Kidney (tissue), 22 donors: ENCODE measurements at places on chromosomes 4 and X.

DNA sequence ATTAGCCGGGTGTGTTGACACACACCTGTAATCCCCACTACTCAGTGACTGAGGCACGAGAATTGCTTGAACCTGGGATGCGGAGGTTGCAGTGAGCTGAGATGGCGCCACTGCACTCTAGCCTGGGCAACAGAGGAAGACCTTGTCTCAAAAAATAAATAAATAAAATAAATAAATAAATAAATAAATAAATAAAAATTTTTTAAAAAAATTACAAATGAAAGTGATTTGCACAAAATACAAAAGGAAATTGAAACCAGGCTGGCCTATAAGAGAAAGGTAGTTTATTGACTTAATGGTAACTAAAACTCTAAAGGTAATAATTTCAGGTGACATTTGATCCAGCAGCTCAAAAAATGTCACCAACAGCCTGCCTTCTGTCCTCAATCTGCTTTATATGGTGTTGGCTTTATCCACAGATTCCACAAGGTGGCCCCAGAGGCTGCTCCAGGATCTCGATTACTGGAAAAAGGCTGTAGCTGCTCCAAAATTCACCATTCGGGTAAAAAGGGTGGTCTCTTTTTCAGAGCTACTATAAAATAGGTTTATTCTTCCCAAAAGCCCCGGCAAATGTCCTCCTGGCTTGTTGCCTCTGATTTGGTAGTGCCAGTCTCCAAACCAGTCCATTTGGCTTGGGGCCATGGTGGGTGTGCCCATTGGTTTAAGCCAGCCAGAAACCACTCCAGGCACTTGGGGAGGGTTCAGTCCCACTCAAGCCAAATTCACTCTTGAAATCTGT is 61.4 kb upstream of the TRIM2 start:
- peak; percentile 92 for DNase-seq

GRCh38 chr4:169062897-169063244 is 52.8 kb upstream of the CBR4 start:
- DNase-seq = no peak

DNA sequence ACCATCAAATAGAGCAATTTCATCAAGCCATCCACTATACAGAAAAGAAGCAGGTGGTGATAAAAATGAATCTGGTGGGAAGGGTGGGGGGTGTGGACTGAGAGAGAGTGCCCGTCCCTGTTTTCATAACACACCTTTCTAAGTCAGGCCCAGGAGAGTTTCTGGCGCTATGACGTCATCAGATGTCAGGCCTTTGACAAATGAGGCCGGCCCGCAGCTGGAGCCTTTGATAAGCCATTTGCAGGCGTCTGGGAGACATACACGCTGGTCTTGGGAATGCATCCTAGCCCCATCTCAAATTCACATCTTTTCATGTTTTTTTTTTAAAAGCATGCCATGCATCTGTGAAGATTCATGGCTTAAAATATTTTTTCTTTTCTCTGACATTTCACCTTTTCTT is 404.5 kb downstream of the BCOR start:
- DNase-seq = no peak

- no peak for DNase-seq
These were observed 7.7 kb downstream of the PRSS48 start for GRCh38 chr4:151284534-151285245.

- DNase-seq = no peak
These were observed 15.8 kb downstream of the ART3 start for GRCh38 chr4:76090241-76090691.

DNA sequence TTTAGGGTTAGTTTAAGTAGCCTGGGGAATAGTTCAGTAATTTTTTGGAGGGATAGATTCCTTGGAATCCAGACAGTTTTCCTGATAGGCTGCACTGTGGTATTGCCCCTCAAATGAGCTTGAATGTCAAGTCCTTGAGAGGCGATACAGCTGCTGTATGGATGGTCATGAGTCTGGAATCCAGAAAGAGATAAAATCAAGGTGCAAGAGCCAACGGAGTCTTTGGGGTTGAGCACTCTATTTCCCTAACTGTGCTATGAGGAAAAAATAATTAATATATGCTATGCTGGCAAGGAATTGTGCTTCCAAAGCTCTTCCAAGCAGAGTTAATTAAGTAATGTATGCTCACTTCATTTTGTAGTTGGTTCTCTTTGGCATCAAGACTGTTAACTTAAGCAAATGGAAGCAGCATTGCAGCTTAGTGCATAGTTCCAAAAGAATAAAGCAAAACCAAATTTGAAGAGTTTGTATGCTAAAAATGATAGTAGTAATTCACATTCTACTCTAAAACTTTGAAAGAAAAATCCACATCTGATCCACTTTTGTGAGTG is 48.8 kb downstream of the LIMCH1 start:
- DNase-seq = no peak

DNA sequence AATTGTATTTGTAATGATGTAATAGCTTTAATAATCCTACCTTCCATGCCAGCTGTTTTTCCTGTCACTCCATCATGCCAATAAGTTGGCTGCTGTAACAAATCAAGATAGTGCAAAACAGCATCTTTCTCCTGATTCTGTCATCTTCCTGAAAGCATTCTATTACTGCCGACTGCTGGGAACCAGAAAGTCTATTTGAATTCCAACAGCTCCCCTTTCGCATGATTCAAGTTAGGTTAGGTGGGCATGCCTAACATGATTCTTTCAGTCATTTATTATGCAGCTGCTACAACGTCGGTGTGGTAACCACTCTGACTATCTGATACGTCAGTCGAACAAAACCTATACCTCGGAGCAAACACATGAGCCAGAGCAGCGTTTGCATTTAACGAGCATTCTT is 127.9 kb upstream of the DMD start:
- peak; percentile 1 for DNase-seq

- no peak for DNase-seq
These were observed 6.9 kb upstream of the NSD2 start for GRCh38 chr4:1864076-1865008.

GRCh38 chrX:150625875-150626274 is 57.5 kb downstream of the MTM1 start:
- no peak for DNase-seq

DNA sequence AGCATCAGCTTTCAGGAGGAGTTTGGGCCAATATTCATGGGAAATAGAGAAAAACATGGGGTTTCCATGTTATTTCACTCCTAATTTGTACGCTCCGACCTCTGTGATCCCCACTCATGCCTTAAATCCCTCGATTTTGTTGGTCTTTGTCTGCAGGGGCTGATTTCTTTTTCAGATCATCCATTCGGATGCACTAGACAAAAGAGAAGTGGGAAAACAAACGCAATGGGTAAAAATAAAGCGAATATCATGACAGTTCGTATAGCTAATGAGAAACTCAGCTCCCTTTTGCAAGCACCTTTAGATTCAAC is 139.1 kb upstream of the PLAC1 start:
- DNase-seq = no peak

DNA sequence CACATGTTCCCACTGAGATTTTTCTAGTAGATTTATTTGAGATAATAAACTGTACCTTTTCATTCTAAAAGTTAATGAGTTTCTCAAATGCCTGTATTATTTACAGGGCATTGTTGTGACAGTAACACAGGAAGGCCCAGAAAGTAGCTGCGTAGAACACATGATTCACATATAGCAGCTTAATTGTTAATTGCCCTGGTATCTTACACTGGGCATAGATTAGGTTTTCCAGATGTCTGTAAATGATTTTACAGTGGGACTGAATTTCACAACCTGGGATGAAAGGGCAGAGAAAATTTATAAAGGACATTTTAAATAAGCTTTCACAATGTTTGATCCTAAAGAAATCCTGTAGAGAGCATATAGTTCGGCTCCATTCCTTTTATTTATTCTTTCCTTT is 27.6 kb downstream of the UGT8 start:
- no peak for DNase-seq

DNA sequence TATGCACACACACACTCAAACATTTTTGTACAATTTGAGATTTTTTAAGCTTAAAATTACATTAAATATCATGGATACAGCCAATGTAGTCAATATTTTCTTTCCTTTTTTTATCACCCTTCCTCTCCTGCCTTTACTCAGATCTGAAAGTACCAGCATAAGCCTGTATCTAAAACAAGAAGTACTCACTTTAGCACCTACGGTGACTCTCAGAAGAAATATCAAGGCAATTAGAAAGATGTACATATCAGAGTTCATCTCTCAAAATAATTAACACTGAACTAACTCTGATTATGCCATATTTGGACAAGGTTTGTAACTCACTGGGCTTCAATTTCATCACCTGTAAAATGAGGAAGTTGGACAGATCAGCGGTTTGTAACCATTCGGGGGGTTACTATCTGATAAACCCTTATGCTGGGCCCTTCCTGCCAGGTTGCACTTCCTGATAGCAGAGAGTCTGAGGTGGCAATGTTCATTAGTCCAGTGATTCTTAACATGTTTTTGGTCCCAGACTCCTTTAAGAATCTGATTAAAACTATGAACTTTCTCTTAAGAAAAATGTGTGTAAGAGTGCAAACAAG is 5.7 kb upstream of the GPR174 start:
- DNase-seq = no peak

- DNase-seq = no peak
These were observed 85.8 kb upstream of the PRPS1 start for GRCh38 chrX:107542500-107542899.

DNA sequence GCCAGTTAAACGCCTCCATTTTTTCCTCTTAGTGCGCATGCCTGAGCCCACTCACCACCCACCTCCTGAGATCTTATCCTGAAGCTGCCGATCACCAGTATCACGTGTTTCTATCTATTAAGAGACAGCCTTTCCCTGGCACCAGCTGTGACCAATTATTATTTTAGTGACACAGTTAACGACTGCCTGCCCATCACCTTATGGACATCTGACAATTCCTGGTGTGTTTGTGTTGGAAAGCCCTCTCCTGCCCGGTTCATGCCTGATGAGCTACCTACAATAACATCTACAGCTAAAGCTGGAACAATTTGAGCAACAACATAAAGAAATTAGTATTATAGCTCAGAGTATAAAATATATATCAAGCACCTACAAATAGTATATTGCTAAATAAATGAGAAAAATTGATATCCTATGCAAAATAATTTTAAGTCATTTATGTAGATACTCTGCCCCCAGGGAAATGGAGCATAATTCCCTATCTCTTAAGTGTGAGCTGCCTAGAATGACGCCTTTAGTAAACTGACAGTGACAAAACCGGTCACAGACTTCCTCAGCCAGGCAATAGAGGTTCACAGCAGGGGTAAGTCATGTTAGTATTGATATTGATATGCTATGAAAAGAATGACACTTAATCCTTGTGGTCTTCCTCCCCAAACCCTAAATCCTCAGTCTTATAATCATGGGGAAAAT is 862.2 kb downstream of the TRAM1L1 start:
- DNase-seq = no peak

- peak; percentile 73 for DNase-seq
These were observed at the start of gene CAPN6 for GRCh38 chrX:111270339-111270738. Gene CAPN6 (minus strand): TSS chrX:111270483. CDS start chrX:111263936, 6,547 bp downstream.

- peak; percentile 55 for DNase-seq
These were observed 783 bp downstream of the RBPJ start for GRCh38 chr4:26321373-26322221.

DNA sequence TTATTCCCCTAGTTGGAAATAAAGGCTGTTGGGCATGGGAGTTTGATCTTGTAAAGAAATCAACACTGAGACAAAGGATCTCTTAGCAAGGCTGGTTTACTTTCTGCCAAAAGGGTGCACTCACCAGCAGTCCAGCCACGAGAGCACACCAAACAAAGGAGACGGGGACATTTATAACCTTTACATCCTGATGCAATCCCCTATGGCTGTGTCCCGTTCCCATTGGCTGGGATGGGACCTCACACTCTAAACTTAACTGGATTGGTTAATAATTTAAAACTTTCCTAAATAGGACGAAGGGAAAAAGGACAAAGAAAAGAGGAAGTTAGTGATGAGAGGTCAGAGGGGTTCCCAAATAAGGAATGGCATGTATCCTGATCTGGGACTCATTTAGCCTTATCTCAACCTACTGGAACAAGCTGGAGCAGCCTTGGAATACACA is 17.9 kb downstream of the METAP1 start:
- DNase-seq = no peak
